ENCODE measurements at places on chromosomes 16 and 17. TPM values are rescaled to one million over a fixed set of nuclear protein-coding genes. Genes with fewer than 3 reads are reported as not detected.

DNA sequence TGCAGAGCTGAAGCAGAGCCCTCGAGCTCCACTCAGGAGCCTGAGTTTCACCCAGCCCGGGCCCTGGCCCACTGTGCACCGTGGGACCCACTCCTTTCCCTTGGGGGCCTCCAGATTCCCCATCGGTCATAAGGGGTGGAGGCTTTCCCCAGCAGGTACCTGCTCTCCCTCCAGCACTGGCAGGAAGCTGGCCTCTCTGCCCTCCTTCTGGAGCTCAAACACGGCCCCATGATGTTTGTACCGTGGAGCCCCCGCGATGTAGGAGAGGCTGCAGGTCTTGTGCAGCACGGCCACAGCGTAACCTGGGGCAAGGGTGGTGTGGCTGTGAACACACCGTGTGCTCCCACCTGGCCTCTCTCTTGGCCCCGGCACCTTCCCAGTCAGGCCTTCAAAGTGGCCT lies 29.9 kb downstream of the HASPIN start:
- H3K36me3 ChIP-seq, result no peaks in the 10 kb centered on the region
- no peak for DNase-seq
- no peak overlapping the region for H3K27ac ChIP-seq
- no peaks in the 10 kb centered on the region for H3K27me3 ChIP-seq

GRCh38 chr17:32876417-32877163 lies at the start of gene MYO1D:
TSS of gene MYO1D (minus strand) at chr17:32877124. CDS start at chr17:32876872, 252 bp downstream.
- H3K27ac ChIP-seq, result peak within 1 kb of the TSS; percentile 99
- no peaks in the 10 kb centered on the region for H3K27me3 ChIP-seq
- H3K4me3 ChIP-seq, result peak within 1 kb of the TSS; percentile 89
- peak; percentile 91 for DNase-seq

DNA sequence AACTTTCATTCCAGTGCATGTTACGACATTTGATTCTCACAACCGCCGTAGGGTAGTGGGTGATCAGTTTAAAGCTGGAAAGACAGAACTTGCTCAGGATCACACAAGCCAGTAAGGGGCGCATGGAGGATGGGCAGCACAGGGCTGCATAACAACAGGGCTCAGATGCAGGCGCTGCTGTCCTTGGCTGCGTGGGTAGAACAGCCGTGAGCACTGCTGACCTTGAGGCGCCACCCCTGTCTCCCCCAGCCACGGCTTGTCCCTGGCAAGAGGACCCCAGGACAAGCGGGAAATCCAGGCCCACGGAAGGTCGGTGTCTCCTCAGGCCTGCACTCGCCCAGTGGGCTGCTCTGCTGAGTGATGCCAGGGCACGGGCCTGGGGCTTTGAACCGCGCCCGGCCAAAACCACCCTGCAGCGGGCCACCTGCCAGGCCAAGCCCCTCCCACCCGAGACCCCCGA lies 84.7 kb downstream of the LMF1 start:
- H3K36me3 ChIP-seq, result peaks cover 81% of the 10 kb centered on the region
- no peaks in the 10 kb centered on the region for H3K27me3 ChIP-seq
- no peak overlapping the region for H3K27ac ChIP-seq
- H3K4me3 ChIP-seq, result no peak overlapping the region

- H3K36me3 ChIP-seq, result no peaks in the 10 kb centered on the region
- no peaks in the 10 kb centered on the region for H3K27me3 ChIP-seq
- H3K4me3 ChIP-seq, result no peak overlapping the region
- DNase-seq, result no peak
- peaks cover 10% of the 10 kb centered on the region for H3K4me1 ChIP-seq
Observed at GRCh38 chr17:12853921-12854320, 64.6 kb downstream of the ARHGAP44 start.

- no peak overlapping the region for H3K27ac ChIP-seq
- H3K4me1 ChIP-seq, result peaks cover 16% of the 10 kb centered on the region
- no peaks in the 10 kb centered on the region for H3K27me3 ChIP-seq
- no peak for DNase-seq
Observed at GRCh38 chr17:75241502-75241901, 19.9 kb downstream of the GGA3 start.

DNA sequence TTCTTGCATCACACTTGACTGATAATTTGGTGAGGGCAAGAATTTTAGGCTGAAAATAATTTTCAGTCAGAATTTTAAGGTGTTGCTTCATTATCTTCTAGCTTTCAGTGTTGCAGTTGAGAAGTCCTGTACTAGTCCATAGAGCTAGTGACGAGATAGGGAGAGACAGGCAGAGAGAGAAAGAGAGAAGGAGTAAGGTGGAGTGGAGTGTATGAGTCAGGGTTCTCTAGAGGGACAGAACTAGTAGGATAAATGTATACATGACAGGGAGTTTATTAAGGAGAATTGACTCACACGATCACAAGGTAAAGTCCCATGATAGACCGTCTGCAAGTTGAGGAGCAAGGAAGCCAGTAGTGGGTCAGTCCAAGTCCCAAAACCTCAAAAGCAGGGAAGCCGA lies 127.2 kb downstream of the UTP18 start:
- H3K36me3 ChIP-seq, result no peaks in the 10 kb centered on the region
- H3K27ac ChIP-seq, result no peak overlapping the region
- H3K27me3 ChIP-seq, result no peaks in the 10 kb centered on the region
- no peak for DNase-seq
- H3K4me3 ChIP-seq, result no peak overlapping the region
- no peaks in the 10 kb centered on the region for H3K4me1 ChIP-seq

GRCh38 chr17:1434150-1434549 lies 21.9 kb downstream of the CRK start:
- H3K4me3 ChIP-seq, result no peak overlapping the region
- H3K27ac ChIP-seq, result no peak overlapping the region
- no peaks in the 10 kb centered on the region for H3K27me3 ChIP-seq
- no peak for DNase-seq

GRCh38 chr17:54891176-54891821 lies 9.4 kb upstream of the TOM1L1 start:
- no peak overlapping the region for H3K4me3 ChIP-seq
- H3K4me1 ChIP-seq, result no peaks in the 10 kb centered on the region
- DNase-seq, result no peak
- H3K27ac ChIP-seq, result no peak overlapping the region
- H3K27me3 ChIP-seq, result no peaks in the 10 kb centered on the region
- H3K36me3 ChIP-seq, result no peaks in the 10 kb centered on the region

DNA sequence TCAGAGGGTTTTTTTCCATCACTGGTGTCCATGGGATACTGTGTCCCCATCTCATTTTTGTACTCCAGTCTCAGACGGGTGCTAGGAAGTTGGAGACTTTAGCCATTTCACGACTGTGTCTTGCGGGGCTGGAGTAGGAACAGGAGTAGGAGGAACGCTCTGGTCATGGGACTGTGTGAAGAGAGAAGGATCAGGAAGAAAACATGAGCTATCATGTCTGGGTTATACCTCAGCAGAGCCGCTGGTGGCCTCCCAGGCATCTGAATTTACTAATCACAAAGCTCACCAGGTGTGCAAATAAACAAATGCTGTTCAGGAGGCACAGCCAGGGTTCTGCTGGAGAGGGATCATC lies 225.4 kb downstream of the SEC14L1 start:
- DNase-seq, result no peak
- H3K27ac ChIP-seq, result peak overlapping the region; percentile 83
- H3K4me3 ChIP-seq, result no peak overlapping the region
- no peaks in the 10 kb centered on the region for H3K36me3 ChIP-seq
- H3K4me1 ChIP-seq, result peaks cover 67% of the 10 kb centered on the region

- no peaks in the 10 kb centered on the region for H3K36me3 ChIP-seq
- H3K27me3 ChIP-seq, result no peaks in the 10 kb centered on the region
- H3K4me1 ChIP-seq, result no peaks in the 10 kb centered on the region
- DNase-seq, result no peak
- H3K27ac ChIP-seq, result no peak overlapping the region
Observed at GRCh38 chr16:62831235-62831850, 795.1 kb upstream of the CDH8 start.

DNA sequence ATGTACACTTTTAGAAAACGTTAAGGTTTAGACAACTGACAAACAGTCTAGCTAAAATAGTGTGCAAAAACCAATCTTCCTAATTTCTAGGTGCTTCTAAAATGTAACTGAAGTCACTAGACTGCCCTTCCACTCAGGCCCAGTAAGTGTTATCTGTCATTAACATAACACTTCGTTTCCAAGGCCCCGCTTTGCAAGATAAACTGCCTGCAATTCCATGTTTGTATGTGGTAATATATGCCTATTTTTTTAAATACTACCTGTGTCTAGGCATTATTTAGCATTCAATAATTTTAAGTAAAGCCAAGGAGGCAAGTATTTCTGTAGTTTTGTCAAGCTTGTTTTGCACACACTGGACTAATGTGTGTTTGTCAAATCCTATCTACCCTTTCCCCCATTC lies 3.2 kb downstream of the USP32 start:
- no peaks in the 10 kb centered on the region for H3K27me3 ChIP-seq
- peak overlapping the region; percentile 30 for H3K27ac ChIP-seq
- H3K36me3 ChIP-seq, result no peaks in the 10 kb centered on the region
- DNase-seq, result peak; percentile 38
- H3K4me3 ChIP-seq, result no peak overlapping the region
- peaks cover 36% of the 10 kb centered on the region for H3K4me1 ChIP-seq

DNA sequence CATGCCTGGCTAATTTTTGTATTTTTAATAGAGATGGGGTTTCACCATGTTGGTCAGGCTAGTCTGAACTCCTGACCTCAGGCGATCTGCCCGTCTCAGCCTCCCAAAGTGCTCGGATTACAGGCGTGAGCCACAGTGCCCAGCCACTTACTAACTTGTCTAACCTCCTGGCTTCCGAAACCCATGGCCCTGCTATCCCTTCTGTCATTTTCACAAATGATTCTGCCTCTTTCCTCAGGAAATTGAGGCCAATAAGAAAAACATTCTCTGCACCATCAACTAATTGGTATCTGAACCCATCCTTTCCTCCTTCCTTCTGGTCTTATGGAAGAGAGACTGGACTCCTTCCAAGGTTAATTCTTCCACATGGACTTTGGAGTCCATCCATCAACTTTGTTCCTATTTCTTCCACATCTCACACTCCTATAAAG lies 27.9 kb upstream of the TNRC6A start:
- no peaks in the 10 kb centered on the region for H3K27me3 ChIP-seq
- H3K4me3 ChIP-seq, result no peak overlapping the region
- DNase-seq, result no peak
- no peak overlapping the region for H3K27ac ChIP-seq

DNA sequence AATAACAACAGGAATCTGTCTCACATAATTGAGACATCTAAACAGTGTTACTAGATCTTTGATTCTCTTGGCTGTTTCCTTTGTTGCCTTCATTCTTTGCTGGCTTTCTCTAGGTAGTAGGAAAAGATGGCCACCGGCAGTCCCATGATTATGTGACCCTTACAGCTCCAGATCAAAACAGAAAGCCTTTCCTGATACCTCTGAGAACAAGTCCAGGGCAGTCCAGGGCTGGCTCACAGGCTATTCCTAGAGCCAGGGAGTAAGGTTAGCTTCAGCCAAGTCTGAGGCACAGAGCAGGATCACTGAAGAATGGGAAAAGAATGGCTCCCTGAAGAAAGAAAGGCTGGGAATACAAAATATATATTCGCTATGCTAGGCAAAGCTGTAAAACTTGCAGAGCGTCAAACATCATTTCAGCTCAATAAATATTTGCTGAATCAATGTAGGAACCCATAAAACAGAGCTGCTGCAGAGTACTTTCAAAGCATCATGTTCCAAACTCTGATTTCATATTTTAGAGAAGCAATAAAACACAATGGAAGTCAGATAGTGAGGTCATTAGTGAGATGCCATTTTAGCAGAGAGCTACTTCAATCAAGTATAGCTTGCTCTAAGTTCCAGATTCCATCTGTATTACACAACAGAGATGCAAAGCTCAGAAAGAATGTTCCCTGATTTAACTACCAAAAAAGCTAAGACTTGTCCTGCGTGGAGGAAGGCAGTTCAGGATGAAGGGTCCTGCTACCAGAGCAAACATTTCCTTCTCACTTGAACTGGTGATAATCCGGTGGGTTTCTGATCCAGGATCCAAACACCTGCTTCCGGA lies 23.4 kb downstream of the ADAT1 start:
- no peak overlapping the region for H3K4me3 ChIP-seq
- H3K27me3 ChIP-seq, result no peaks in the 10 kb centered on the region
- H3K4me1 ChIP-seq, result no peaks in the 10 kb centered on the region
- H3K36me3 ChIP-seq, result peaks cover 82% of the 10 kb centered on the region

DNA sequence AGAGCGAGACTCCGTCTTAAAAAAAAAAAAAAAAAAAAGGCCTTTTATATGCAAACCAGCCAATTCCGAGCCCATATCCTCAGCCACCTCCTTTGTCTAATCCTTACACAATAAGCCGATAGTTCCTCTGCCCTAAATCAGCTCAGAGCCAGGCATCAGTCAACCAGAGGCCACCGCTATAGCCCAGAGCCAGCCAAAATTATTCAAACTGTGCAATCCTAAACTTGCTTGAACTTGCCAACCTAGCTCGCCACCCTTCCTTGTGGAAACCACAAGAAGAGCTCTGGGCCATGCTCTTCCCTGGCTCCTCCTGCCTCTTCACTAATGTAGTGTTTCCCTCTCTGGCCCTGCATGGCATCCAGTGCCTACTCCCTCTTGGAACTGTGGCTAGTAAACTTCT lies 17.7 kb downstream of the ITGAL start:
- no peaks in the 10 kb centered on the region for H3K27me3 ChIP-seq
- no peak for DNase-seq
- no peak overlapping the region for H3K4me3 ChIP-seq
- no peak overlapping the region for H3K27ac ChIP-seq
- peaks cover 8% of the 10 kb centered on the region for H3K4me1 ChIP-seq

GRCh38 chr17:61766520-61766919 lies 96.8 kb downstream of the BRIP1 start:
- no peak overlapping the region for H3K4me3 ChIP-seq
- H3K36me3 ChIP-seq, result no peaks in the 10 kb centered on the region
- DNase-seq, result peak; percentile 6
- no peaks in the 10 kb centered on the region for H3K4me1 ChIP-seq
- no peak overlapping the region for H3K27ac ChIP-seq

GRCh38 chr16:48187779-48188178 lies 32.0 kb upstream of the ABCC12 start:
- H3K27ac ChIP-seq, result no peak overlapping the region
- H3K36me3 ChIP-seq, result no peaks in the 10 kb centered on the region

DNA sequence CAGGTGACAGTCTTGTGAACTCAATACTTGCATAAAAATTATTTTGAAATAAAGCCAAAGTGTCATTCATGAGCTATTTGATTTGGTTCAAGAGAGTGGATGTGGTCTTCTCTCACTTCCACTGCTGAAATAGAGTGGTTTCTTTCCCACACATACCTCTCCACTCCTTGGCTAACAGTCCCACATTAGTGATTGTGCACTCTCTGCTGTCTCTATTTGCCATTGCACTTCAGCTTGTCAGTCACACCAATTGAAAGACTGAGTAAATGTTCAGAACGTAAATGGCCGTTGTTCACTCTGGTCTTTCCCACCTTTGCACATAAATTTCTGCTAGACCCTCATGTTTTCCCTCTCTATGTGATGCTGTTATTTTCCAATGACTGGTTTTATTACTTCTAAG lies 197.5 kb downstream of the FTO start:
- no peak for DNase-seq
- no peaks in the 10 kb centered on the region for H3K27me3 ChIP-seq
- H3K27ac ChIP-seq, result no peak overlapping the region
- H3K4me3 ChIP-seq, result no peak overlapping the region
- no peaks in the 10 kb centered on the region for H3K36me3 ChIP-seq
- H3K4me1 ChIP-seq, result peaks cover 11% of the 10 kb centered on the region

The DRC3 gene
- 16.5 TPM for total RNA-seq

The SOX8 gene
- total RNA-seq, result 15.1 TPM

The CENPV gene
- total RNA-seq, result 30.4 TPM

The KRT33B gene
- not detected for total RNA-seq

The GPRC5B gene
- total RNA-seq, result 77.2 TPM

The TRIM47 gene
- total RNA-seq, result 40.4 TPM

The DRG2 gene
- total RNA-seq, result 29.0 TPM

The NXPH3 gene
- not detected for total RNA-seq

The SLC12A3 gene
- total RNA-seq, result not detected

The FBXO47 gene
- not detected for total RNA-seq

The MYH1 gene
- total RNA-seq, result not detected

The DOC2B gene
- 5.1 TPM for total RNA-seq
